Right lobe of liver (tissue), 6 donors: ENCODE measurements at places on chromosomes 2 and 18.

DNA sequence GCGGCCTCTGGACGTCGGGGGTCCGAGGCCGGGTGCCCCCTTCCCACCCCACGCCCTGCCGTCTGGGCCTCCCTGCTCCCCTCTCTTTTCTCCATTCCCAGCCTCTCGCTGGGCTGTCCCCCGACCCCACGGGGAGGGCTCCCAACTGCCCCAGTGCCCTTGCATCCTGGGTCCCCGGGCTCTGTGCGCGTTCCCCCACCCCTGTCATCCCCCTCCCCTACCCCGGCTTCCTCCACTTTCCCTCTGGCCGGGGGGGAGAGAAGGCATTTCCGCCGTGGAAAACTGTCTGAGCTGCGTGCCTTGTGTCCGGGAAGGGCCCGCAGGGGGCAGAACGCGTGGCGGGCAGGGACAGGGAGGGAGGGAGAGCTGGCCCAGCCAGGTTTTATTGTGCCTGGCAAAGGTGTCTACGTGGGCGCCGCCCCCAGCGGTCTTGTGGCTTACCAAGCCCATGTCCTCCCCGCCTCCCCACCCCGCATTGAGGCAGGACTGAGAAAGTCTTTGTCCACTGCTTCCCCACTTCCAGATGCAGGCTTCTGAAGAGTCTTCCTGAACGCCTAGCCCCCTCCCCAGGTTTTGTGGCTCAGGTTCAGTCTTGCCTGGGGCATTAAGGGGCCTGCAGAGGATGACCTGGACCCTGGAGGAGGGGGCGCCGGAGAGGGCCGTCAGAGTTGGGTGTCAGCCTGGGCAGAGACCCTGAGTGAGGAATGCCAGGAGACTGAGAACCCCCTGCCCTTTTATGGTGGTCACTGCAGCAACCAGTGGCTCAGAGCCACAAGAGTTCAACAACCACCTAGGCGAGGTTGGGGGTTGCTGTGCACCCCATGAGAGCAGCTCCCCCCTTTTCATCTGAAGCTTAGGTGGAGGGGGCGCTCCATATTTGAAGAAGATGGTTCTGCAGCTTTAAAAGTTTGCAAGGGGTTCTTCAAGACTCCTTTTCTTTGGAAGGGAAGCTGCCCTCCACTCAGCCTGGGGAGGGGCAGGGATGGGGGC, 1.3 kb downstream of the ITM2C start:
- no peaks in the 10 kb centered on the region for H3K27me3 ChIP-seq
- H3K27ac ChIP-seq = no peak overlapping the region
- DNase-seq = no peak
- no peak overlapping the region for H3K4me3 ChIP-seq

GRCh38 chr2:51633073-51633472, 601.1 kb upstream of the NRXN1 start:
- no peak for DNase-seq
- no peaks in the 10 kb centered on the region for H3K36me3 ChIP-seq
- no peak overlapping the region for H3K27ac ChIP-seq
- H3K4me1 ChIP-seq = no peaks in the 10 kb centered on the region
- H3K27me3 ChIP-seq = no peaks in the 10 kb centered on the region

- no peaks in the 10 kb centered on the region for H3K36me3 ChIP-seq
- no peak overlapping the region for H3K4me3 ChIP-seq
- no peak overlapping the region for H3K27ac ChIP-seq
- no peak for DNase-seq
- no peaks in the 10 kb centered on the region for H3K4me1 ChIP-seq
These were observed 420.3 kb downstream of the PTPRM start for GRCh38 chr18:7987284-7987976.

- DNase-seq = no peak
- H3K27me3 ChIP-seq = no peaks in the 10 kb centered on the region
- H3K36me3 ChIP-seq = no peaks in the 10 kb centered on the region
- no peak overlapping the region for H3K4me3 ChIP-seq
- H3K27ac ChIP-seq = no peak overlapping the region
- H3K4me1 ChIP-seq = no peaks in the 10 kb centered on the region
These were observed 66.4 kb downstream of the PAX3 start for GRCh38 chr2:222232372-222232771.
